ENCODE measurements at places on chromosomes 6 and 20.

- peak; percentile 59 for DNase-seq
Measured at GRCh38 chr6:89008001-89008814, 44.8 kb upstream of the RNGTT start.

DNA sequence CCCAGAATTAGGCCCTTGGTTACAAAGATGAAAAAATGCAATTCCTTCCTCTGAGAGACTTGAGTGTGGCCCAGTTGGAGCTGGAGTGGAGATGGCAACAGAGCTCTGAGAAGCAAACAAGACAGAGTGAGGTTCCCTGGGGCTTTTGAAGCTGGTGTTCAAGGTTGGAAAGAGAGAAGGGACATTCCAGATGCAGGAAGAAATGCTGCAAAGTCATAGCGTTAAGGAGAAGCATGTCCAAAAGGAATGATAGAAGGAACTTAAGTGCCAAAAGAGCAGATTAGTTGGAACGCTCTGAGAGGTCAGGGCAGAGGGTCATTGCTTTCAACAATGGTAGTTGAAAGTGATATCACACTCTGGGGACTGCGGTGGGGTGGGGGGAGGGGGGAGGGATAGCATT lies 251.8 kb downstream of the TBC1D7 start:
- DNase-seq: no peak

GRCh38 chr20:14126856-14127255 lies 131.5 kb downstream of the MACROD2 start:
- DNase-seq: no peak

- peak; percentile 84 for DNase-seq
Measured at GRCh38 chr6:136582711-136583471, 32.7 kb upstream of the MAP7 start.

- no peak for DNase-seq
Measured at GRCh38 chr6:47182291-47182957, 127.3 kb downstream of the TNFRSF21 start.

GRCh38 chr6:167828325-167828956 lies 1.7 kb downstream of the AFDN start:
- DNase-seq: no peak

GRCh38 chr20:7667194-7667593 lies 273.1 kb downstream of the HAO1 start:
- DNase-seq: no peak

DNA sequence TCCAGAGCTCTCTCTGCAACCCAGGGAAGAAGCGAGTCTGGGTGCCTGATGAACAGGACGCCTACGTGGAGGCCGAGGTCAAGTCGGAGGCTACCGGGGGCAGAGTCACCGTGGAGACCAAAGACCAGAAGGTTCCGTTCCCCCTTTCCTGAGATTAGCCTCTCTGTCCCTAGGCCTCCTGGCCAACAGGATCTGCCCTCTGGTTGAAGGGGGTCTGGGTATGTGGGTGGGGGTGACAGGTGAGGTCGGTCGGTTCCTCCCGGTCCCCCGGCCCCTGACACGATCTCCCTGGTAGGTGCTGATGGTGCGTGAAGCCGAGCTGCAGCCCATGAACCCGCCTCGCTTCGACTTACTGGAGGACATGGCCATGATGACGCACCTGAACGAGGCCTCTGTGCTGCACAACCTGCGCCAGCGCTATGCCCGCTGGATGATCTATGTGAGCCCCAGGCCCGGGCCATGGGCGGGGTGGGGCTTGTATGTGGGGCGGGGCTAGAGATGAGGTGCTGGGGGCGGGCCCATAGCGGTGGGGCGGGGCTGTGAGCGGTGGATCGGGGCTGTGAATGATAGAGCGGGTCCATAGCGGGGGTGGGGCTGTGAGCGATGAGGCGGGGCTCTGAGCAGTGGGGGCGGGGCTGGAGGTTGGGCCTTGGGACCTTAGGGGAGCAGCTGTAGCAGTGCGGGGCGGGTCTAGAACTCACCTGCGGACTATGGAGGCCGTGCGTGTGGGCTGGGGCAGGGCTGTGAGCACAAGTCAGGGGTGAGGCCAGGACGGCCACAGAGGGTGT lies 23.9 kb downstream of the MYH7B start:
- DNase-seq: no peak

- no peak for DNase-seq
Measured at GRCh38 chr6:170464080-170464479, 89.0 kb downstream of the PSMB1 start.

- no peak for DNase-seq
Measured at GRCh38 chr6:163444077-163444476, 29.6 kb downstream of the QKI start.

DNA sequence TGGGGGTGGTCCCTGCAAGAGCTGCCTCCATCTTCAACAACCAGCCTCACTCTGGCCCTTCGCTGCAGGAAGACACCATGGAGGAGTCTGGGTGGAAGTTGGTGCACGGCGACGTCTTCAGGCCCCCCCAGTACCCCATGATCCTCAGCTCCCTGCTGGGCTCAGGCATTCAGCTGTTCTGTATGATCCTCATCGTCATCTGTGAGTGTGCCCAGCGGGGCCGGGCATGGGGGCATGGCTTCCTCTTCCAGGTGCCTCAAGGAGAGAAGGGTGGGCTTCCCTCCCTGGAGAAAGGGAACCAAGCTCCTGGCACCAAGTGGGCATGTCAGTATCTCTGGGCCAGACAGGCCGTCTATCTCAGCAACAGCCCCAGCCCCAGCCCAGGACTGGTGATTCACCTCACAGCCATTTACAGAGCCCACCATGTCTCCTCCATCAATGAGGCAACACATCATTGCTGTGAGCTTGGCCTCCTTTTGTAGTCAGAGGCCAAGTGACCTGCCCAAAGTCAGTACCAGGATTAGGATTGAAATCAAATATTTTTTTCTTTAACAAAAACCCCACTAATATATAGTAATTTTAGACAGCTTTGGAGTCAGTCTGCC lies 40.2 kb downstream of the TM9SF4 start:
- no peak for DNase-seq

GRCh38 chr6:149331043-149331807 lies 13.7 kb downstream of the TAB2 start:
- no peak for DNase-seq

GRCh38 chr20:58709013-58709702 lies 16.6 kb downstream of the NPEPL1 start:
- DNase-seq: no peak

- no peak for DNase-seq
Measured at GRCh38 chr20:4488407-4489339, 233.0 kb upstream of the PRND start.

Data from suppressor macrophage treated with lipopolysaccharide for 4 hours (primary cell).